HS-5 (cell line): ENCODE measurements at places on chromosomes 5 and 9.

DNA sequence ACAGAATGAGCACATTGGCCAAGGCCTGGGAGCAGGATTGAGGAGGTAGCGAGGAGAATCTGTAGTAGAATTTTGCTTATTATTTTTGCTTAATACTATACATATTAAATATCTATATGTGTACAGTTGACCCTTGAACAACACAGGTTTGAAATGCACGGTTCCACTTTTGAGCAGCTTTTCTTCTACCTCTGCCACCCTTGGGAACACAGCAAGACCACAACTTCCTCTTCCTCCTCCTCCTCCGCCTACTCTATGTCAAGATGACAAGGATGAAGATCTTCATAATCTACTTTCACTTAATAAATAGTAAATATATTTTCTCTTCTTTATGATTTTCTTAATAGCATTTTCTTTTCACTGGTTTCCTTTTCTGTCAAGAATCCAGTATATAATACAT lies 541.4 kb downstream of the KCTD16 start:
- no peak for DNase-seq

GRCh38 chr5:129018837-129019236 lies 53.5 kb downstream of the SLC27A6 start:
- no peak for DNase-seq

- DNase-seq = peak; percentile 45
Measured at GRCh38 chr9:84945878-84946538, 276.5 kb downstream of the NTRK2 start.

DNA sequence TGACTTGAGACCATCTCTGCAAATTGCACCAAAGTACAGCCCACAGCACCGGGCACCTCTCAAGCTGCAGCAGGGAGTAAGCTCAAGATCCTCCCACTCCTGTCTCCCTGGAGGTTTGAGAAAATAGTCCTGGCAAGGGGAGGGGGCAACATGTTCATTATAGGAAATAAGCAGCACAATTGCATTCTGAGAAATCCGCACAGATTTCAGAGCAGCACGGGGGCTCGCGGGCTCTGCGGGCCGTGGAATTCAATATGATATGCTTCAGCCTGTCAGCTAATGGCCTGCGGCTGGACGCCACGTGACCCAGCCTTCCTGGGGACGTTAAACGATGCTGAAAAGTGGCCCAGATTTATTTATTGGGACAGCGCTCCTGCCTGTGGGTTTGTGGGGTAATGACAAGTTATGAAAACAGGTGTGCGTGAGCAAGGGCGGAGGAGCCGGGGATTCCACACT lies 156.4 kb downstream of the DAB2IP start:
- DNase-seq = no peak

DNA sequence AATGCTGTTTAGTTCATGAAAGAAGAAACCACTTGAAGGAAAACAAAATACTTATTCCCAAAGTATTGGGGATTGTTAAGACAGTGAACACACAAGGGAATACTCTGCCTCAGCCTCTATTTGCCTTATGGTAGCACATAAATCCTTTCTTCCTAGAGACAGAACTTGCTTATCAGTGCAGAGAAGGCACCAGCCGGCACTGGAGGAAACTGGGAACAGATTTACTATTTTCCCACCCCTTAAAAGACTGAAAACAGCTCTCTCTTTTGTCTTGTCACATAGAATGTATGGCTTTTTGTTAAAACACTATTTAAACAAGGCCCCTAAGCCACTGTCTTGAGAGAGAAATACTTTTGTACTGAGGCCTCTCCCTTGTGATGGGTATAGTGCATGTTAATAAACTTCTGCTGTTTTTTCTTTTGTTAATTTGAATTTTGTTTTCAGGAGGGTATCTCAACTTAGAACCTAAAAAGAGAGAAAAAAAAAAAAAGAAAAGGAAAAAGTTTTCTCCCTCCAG lies 40.7 kb upstream of the EDIL3 start:
- DNase-seq = no peak

DNA sequence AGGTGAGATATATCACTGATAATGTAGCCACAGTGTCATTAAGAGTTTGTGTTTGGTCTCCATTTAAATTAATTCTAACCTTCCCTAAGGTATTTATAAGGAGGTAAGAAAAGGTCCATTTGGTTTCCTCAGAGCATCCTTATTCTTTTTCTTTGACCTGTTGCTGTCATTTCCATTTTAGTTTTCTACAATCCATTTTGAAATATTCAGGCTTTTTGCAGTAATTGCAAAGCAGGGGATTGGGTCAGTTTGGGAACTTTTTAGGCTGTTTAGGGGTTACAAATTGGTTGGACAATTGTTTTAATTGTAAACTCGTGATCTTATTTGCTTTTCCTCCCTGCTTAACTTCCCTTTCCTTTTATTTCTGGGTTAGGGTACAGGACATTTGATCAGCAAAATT lies 42.6 kb upstream of the PDZD2 start:
- no peak for DNase-seq

- no peak for DNase-seq
Measured at GRCh38 chr9:128201441-128202369, 1.5 kb upstream of the DNM1 start.

DNA sequence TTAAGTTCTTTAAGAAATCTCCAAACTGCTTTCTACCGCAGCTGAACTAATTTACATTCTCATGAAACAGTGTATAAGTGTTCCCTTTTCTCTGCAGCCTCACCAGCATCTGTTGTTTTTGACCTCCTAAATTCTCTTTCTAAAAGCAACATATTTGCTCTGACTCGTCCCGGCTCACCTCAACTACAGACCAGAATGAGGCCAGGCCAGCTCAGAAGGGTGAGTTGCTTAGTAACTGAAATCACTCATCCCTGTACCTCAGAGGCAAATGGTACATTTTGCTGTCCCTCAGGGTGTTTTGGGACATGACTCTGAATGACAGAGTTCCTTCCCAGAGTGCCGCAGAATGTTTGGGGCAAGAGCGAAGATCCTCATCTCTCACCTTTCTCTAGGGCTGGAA lies 127.5 kb downstream of the FRMD3 start:
- DNase-seq = no peak

GRCh38 chr9:114855488-114855887 lies 49.6 kb upstream of the TNFSF15 start:
- DNase-seq = no peak

DNA sequence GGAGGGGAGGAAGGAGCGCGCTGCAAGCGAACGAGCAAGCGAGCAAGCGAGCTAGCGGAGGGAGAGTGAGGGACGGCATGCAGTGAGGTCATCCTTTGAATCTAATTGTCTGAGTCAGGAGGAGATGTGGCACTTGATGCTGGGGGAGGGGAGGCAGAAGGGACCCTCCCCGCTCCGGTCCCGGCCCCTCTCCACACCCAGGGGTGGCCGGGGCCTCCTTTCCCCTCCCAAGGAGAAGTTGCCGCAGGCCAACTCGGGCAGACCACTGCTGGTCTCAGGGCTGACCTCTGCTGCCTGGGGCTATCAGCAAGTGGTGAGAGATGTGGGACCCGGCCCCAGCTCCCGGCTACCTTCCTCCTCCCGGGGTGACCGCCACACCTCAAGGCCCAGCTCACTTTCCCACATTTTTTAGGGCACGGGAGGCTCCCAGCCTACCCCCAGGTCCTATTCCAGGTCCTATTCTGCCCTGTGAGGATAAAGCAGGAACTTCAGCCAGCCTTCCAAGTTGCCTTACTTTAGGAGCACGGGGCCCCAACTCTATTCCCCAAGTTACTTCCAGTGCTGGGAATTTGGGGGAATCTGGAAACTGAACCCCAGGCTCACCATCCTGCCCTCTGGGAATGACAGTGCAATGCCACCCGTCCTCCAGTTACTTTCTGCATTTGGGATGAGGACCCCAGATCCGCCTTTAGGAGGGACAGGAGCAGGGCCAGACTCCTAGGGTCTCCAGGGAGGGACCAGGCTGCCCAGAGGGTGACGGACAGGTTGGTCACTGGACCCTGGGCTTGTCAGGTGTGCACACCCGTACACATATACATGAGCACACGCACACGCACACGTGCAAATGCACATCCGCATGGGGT lies 11.1 kb downstream of the CNTFR start:
- no peak for DNase-seq

GRCh38 chr5:168209244-168209995 lies 82.0 kb upstream of the WWC1 start:
- no peak for DNase-seq

DNA sequence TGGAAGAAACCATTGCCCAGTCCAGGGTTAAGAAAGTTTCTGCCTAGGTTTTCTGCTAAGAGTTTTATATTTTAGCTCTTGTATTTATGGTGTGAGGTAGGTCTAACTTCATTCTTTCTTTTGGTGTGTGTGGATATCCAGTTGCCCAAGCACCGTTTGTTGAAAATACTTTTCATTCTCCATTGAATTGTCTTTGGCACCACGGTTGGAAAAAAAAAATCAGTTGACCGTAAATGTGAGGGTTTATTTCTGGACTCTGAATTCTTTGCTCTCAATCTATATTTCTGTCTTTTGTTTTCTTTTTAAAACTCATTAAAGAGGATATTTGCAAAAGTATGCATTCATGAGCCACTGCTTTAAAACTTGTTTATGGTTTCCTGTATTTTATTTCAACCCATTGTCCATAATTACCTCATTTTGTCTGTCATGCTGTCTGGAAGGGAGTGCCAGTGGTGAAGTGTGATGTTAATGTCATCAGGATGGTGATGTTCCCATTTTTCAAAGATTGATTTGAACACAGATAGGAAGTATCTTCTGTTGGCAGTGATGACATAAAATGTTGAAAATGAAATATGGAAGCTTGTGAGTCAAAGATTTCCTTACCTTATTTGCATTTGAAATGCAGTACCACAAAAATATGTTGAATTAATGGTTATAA lies 33.9 kb downstream of the HABP4 start:
- no peak for DNase-seq

DNA sequence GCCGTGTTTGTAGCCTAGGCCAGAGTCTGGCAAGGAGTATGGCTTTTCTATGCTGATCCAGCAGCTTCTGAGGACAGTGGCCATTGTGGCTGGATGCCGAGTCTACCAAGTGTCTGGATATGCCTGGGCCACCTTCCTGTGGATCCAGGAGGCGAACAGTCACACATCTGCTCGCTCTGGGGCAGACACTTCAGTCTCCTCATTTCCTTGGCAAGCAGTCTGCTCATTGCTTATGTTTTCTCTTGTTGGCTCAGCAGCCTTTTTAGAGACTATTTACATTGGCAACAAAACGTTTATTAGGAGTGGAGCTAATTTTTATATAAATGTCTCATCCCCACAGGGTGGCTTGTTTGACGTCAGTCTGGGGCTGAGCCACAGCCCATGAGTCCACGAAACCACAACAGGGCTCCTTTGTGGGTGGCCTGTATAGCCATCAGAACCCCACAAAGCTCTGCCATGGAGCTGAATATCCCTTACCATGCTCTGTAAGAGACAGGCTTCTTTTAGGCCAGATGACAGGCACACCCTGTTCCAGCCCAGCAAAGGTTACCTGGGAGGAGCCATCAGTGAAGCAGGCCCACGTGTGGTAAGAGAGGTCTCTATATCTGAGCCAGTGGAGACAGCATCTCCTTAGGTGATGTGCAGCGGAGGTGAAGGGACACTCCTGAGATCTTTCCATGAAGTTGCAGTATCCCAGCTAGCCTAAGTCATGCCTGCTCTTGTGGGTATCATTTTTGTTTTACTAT lies 221.7 kb downstream of the DIRAS2 start:
- DNase-seq = no peak

DNA sequence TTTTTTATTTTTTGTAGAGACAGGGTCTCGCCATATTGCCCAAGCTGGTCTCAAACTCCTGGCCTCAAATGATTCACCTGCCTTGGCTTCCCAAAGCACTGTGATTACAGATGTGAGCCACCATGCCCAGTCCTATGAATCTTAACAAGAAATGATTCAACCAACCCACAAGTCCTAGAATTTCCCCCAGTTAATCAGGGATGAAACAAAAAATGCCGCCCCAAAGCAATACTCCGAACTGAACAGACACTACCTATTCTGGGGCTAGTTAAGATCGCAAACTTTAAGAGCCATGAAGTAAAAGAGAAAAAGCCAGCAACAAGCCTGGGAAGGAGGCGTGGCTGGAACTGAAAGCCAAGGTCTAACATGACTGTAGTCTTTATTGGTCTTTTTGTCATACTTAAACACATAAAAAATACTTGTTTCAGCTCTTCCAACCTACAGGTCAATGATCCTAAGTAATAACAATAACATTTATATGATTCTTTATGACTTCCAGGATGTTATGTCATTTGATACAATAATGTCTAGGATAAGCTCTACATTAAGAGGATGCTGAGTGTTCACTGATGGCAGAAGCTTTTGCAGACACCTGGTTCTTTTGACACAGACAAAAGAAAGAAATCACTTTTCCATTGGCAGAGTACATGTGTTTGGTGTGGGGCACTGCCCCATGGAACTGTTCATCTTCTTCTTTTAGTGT lies 361.1 kb upstream of the TLE4 start:
- no peak for DNase-seq

GRCh38 chr5:141519605-141520565 lies 31.0 kb downstream of the PCDHGC5 start:
- no peak for DNase-seq

DNA sequence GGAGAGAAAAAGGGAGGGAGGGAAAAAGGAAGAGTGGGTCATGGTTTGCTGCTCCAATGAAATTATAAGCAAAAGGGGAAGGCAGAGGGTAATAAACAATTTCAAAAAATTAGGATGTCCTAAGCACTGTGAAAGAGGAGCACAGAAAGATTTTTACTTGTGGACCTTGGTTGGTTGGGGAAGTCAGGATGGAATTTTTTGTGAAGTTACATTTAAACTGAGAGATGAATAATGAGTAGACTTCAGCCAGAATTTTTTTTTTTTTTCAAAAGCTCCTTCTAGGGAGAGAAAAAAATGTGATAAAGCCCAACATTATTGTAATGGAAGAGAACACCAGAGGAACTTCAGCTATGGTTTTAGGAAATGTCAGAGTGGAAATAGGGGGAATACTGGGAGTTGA lies 515.9 kb upstream of the PAPPA start:
- no peak for DNase-seq

GRCh38 chr5:94366811-94367210 lies 251.6 kb downstream of the KIAA0825 start:
- no peak for DNase-seq

GRCh38 chr9:14466828-14467227 lies 152.9 kb upstream of the NFIB start:
- DNase-seq = no peak

GRCh38 chr9:126630458-126631237 lies 16.9 kb downstream of the LMX1B start:
- no peak for DNase-seq

GRCh38 chr9:1044643-1045042 lies 5.5 kb upstream of the DMRT2 start:
- DNase-seq = no peak

GRCh38 chr5:39475881-39476842 lies 51.4 kb upstream of the DAB2 start:
- DNase-seq = peak; percentile 80

DNA sequence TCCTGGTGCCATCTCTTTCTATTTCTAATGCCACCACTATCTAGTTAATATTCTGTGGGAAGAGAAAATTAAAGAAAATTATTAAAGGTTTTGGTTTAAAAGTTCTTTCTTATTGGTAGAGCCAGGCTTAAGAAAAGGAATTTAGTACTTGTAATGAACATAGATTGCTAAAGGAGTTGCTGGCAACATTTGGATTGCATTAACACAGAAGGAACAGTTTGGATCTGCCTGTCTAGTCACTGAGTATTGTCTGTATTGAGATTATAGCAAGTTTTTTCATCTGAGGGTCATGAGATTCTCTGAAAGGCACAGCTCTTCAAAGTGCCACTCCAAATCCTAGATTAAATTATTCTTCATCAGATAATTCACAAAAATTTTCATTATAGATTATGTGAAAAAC lies 32.0 kb downstream of the FSD1L start:
- no peak for DNase-seq

- no peak for DNase-seq
Measured at GRCh38 chr9:87973122-87973521, 1.2 kb downstream of the CDK20 start.
